Fibroblast of the aortic adventitia (primary cell): ENCODE measurements at places on chromosomes 5 and 9. TPM values are rescaled to one million over a fixed set of nuclear protein-coding genes. Genes with fewer than 3 reads are reported as not detected.

GRCh38 chr5:169022718-169023117 lies 278.2 kb downstream of the SLIT3 start:
- no peak for DNase-seq

NR5A1 gene
- not detected in 2 replicates for total RNA-seq

FAM53C gene
- 16.4 and 25.6 TPM in 2 replicates for total RNA-seq

DNA sequence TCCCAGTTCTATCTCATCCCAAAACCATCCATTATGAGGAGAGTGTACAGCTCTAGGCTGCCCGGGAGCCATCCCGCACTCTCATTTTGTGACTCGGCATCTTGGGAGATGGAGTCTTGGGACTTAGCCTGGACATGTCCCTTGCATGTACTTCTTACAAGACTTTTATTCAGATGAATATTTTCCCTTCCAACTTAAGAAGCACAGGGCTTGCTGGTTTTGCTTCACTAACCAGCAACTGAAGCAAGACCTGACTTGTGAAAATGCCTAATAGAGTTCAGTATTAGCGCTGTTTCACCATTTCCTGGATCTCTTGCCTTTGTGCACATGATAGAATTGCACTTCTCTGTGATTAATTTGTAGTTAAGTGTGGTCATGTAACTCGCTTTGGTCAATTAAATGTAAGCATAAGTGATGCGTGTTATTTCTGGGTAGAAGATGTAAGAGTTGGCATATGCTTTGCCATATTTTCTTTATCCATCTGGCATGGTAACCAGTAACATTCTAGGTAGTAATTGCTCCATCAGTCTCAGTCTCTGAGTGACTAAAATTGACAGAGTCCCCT lies 55.8 kb downstream of the PDCD1LG2 start:
- DNase-seq, result no peak

GRCh38 chr9:77449240-77450084 lies 198.7 kb downstream of the GNA14 start:
- peak; percentile 88 for DNase-seq

DNA sequence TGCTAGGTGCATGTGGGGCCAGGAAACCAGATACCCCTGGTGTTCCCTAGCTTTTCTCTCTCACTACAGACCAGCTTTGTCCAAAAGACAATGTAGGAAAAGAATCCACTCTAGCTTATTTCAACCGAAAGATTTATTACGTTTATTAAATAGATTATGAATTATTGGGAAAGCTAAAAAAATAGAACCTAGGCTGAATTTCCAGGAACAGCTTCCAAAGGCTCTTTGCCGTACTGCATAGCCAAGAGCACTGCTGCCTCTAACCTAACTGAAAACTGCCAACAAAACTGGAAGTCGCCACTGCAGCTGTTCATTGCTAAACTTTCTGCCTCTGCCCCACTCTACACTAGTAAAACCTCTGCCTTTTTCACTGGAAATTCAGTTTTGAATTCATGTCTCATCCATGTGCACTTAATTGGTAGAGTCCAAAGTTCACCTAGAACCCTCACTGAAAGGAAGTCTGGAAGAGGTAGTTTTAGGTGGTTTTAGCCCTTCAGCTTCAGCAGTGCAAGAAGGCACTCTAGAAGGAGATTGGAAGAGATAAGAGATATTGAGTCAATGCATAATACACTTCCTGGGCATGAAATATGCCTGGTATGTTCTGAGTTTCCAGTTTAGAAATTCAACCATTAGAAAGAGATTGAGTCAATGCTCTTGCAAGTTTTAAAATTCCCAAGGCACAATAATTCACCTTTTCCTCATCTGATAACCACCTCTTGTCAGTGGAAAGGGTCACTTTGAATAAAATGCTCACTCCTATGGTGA lies 927.9 kb downstream of the MAT2B start:
- DNase-seq, result peak; percentile 67

MUSK gene
- 1.4 TPM in 1 of 2 replicates, not detected in the other for total RNA-seq

- no peak for DNase-seq
Observed at GRCh38 chr9:132982458-132982857, 4.0 kb downstream of the GFI1B start.

DNA sequence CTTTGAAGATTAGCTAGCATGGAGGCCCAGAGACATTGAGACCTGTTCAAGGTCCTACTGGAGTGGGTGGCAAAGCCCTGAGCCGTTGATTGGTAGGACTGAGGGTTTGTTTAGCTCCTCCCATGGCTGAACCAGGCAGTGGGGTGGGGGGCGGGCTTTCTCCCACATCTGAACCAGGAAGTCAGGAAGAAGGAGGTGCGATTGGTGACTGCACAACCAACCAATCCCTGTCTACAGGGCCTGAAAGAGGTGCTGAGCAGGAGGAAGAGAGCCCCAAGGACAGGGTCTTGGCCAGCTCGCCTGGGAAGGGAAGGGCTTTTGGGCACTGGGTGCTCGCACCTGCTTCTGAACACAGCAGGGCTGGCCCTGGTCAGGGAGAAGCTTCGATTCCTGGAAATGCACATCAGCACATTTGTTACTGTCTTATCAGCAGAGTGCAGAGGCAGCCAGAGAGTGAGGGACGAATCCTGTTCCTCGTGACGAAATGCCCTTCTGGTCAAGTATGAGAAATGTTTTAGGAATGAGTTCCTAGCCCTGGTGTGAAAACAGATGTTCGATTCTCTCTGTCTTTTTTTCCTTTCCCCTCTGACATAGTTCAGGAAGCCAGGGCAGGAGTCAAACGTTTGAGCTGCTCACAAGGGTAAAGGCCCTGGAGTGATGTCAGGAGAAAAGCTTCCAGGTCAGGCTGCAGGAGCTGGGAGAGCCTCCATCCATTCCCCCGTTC lies 294.8 kb upstream of the KLF4 start:
- DNase-seq, result peak; percentile 92

PCSK5 gene
- 2.2 and 3.6 TPM in 2 replicates for total RNA-seq

CKMT2 gene
- 1.4 TPM in 1 of 2 replicates, not detected in the other for total RNA-seq

HABP4 gene
- 16.7 and 27.6 TPM in 2 replicates for total RNA-seq

ACTBL2 gene
- total RNA-seq, result not detected in 2 replicates

- DNase-seq, result no peak
Observed at GRCh38 chr5:124885490-124885889, 139.1 kb upstream of the ZNF608 start.

PHF24 gene
- total RNA-seq, result under 0.01 and 0.16 TPM in 2 replicates

VCAN gene
- total RNA-seq, result 455 and 1,493 TPM in 2 replicates

- no peak for DNase-seq
Observed at GRCh38 chr5:60797482-60798153, 46.5 kb downstream of the ELOVL7 start.

GRCh38 chr9:138043411-138044345 lies 166.1 kb downstream of the CACNA1B start:
- DNase-seq, result no peak
